ENCODE measurements at places on chromosomes 16 and 17. TPM values are rescaled to one million over a fixed set of nuclear protein-coding genes. Genes with fewer than 3 reads are reported as not detected.

DNA sequence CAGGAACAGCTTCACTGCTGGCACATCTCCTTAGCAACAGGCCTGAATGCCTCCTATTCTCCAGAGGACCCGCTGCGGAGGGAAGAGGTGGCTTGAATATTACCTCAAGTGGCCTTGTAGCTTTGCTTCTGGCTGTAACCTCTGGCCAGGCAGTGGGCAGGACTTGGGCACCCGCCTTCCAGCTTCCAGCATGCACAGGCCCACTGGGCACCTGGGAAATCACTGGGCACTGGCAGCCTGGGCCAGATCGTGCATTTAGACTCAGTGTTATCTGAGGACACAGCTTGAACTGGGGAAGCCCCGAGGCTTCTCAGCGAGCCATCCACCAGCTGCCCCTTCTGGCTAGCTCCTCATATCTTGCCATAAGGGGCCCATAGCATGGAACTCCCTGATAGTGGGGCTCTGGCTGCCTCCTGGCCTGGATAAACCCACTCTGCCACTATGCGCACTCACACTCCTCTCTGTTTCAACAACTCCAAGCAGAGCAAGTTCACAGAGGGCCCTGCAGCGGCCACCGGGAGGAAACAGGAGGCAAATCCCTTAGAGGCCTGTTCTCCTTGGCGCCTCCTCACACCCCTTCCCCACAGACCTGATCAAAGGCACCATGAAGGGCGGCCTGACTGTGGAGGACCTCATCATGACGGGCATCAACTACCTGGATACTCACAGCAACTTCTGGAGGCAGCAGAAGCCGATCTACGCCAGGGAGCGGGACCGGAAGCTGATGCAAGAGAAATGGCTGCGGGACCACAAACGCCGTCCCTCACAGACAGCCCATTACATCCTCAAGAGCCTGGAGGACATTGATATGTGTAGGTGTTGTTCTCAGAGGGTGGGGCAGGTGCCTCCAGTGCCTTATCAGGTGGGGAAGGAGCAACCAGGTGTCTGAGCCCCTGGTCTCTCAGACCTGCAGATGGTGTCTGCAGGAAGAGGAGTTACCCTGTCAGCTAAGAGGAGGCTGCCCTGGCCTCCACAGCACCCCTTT lies 7.8 kb downstream of the ODAD4 start:
- no peak overlapping the region for H3K27ac ChIP-seq
- no peak for DNase-seq
- no peak overlapping the region for H3K4me3 ChIP-seq
- H3K4me1 ChIP-seq = no peaks in the 10 kb centered on the region

- no peak overlapping the region for H3K27ac ChIP-seq
- H3K36me3 ChIP-seq = no peaks in the 10 kb centered on the region
- no peak overlapping the region for H3K4me3 ChIP-seq
These were observed 52.2 kb upstream of the STH start for GRCh38 chr17:45946841-45947256.

GRCh38 chr16:20911361-20911760 lies 10.8 kb downstream of the LYRM1 start:
- H3K4me3 ChIP-seq = no peak overlapping the region
- peaks cover 2% of the 10 kb centered on the region for H3K36me3 ChIP-seq
- no peaks in the 10 kb centered on the region for H3K27me3 ChIP-seq
- H3K27ac ChIP-seq = peak overlapping the region; percentile 86
- peaks cover under 1% of the 10 kb centered on the region for H3K4me1 ChIP-seq
- no peak for DNase-seq

DNA sequence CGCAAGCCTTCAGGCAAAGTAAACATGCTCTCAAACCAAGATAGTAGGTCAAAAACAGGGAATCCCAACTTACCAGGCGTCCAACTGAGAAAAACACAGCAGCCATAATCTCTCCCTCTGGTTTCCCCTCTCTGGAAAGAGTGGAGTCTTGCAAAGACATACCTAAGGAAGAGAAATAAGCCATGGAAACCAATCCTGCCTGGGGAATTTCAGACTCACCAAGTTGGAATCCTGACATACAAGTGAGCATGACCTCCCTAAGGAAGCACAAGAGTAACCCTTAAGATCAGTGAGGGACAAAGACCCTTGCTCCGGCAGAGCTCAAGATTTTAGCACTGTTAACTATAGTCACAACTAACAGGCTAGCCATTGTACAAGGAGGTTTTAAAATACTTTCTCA lies 4.1 kb downstream of the ZNF624 start:
- peaks cover 1% of the 10 kb centered on the region for H3K4me1 ChIP-seq
- H3K27ac ChIP-seq = no peak overlapping the region
- no peak overlapping the region for H3K4me3 ChIP-seq
- DNase-seq = no peak
- H3K27me3 ChIP-seq = no peaks in the 10 kb centered on the region

- H3K36me3 ChIP-seq = no peaks in the 10 kb centered on the region
- H3K4me1 ChIP-seq = no peaks in the 10 kb centered on the region
- no peak overlapping the region for H3K4me3 ChIP-seq
- DNase-seq = no peak
These were observed 19.2 kb downstream of the CIITA start for GRCh38 chr16:10896165-10896564.

DNA sequence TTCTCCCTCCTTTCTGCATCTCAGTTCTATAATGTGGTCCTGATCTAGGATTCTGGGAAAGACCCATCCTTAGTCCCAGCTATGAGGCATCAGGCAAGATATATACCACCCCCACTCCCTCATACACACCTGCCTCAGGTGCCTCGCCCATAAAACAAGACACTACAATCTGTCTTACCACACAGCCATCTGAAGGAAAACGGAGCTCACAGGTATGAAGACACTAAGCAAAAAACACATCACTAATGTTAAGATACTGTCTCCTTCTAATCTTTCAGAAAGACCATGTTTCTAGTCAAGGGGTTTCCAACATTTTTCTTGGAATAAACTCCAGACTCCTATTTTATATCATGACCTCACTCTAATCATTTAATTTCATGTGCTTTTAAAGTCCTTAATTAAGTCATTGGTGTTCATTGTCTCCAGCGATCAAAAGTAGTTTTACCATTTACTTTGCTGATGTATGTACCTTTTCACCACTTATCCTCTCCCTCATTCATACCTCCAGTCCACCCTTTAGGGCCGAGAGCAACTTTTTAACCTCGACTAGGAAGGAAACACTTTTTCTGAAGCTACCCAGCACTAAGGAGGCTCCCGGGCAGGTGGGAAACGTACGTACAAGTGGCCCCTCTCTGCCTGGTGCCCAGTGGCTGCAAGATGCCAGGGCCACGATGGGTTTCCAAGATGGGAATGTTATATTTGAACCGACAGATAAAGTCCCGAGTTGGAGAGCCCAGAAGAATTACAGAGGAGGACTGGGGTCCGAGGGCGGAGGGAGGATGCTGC lies 979 bp downstream of the MAP3K14 start:
- peak overlapping the region; percentile 66 for H3K4me3 ChIP-seq
- H3K36me3 ChIP-seq = no peaks in the 10 kb centered on the region
- no peaks in the 10 kb centered on the region for H3K27me3 ChIP-seq
- DNase-seq = no peak
- peaks cover 37% of the 10 kb centered on the region for H3K4me1 ChIP-seq

- H3K36me3 ChIP-seq = no peaks in the 10 kb centered on the region
- no peaks in the 10 kb centered on the region for H3K4me1 ChIP-seq
- no peaks in the 10 kb centered on the region for H3K27me3 ChIP-seq
- no peak for DNase-seq
These were observed 164.8 kb upstream of the DYNLRB2 start for GRCh38 chr16:80375973-80376372.

- H3K36me3 ChIP-seq = peaks cover 17% of the 10 kb centered on the region
- no peaks in the 10 kb centered on the region for H3K27me3 ChIP-seq
- H3K27ac ChIP-seq = peak overlapping the region; percentile 88
- peaks cover 34% of the 10 kb centered on the region for H3K4me1 ChIP-seq
- no peak overlapping the region for H3K4me3 ChIP-seq
These were observed 13.8 kb downstream of the THRA start for GRCh38 chr17:40076591-40076990.

- peaks cover 5% of the 10 kb centered on the region for H3K27me3 ChIP-seq
- H3K27ac ChIP-seq = no peak overlapping the region
- peak; percentile 84 for DNase-seq
- H3K4me1 ChIP-seq = peaks cover 4% of the 10 kb centered on the region
These were observed 2.7 kb downstream of the XYLT1 start for GRCh38 chr16:17467923-17468540.

DNA sequence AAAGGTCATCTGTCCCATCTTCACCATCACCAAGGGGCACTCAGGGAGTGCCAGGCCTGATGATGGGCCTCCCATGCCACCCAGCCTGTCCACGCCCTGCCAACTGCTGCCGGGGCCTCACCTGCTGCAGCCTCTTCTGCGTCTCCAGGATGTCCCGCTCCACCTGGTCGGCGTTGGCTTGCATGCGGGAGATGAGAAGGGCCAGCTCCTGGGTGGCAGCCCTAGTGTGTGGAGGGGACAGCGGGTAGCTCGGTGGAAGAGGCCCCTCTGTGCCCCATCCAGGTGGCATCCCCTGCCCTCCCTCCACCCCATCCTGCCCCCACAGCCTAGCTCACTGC lies 3.2 kb downstream of the EVPL start:
- no peaks in the 10 kb centered on the region for H3K27me3 ChIP-seq
- H3K4me1 ChIP-seq = no peaks in the 10 kb centered on the region
- H3K27ac ChIP-seq = no peak overlapping the region
- no peak overlapping the region for H3K4me3 ChIP-seq

DNA sequence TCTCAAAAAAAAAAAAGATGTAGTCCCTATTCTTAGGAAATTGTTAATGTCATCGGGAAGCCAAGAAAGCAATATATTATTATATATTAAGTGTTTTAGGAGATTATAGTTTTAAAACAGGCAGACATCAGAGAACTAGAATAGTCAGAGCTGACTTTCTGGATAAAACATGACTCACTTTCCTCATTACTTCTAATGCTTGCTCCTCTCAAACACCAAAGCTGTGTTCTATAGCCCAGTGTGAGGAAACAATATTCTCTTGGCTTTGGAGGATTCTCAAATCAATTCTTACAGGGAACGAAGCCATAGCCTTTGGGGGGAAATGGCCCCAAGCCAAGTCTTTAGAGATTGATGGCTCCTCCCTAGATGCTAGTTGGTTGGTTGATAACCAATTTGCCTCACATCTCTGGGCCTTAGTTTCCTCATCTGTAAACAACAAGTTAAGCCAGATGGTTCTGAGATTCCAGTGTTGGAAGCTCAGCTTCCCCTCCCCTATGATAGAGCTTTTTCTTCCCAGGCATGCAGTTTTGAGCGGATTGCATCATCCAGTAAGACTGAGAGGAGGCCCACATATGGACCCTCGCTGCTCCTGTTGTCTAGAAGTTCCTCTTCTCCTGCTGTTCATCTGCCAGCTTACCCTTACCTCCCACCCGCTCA lies 12.4 kb downstream of the NMT1 start:
- H3K27me3 ChIP-seq = no peaks in the 10 kb centered on the region
- no peak overlapping the region for H3K4me3 ChIP-seq
- no peak overlapping the region for H3K27ac ChIP-seq
- H3K36me3 ChIP-seq = peaks cover 10% of the 10 kb centered on the region
- peak; percentile 64 for DNase-seq

- peaks cover 4% of the 10 kb centered on the region for H3K27me3 ChIP-seq
- no peak for DNase-seq
- no peak overlapping the region for H3K27ac ChIP-seq
- H3K4me3 ChIP-seq = no peak overlapping the region
- no peaks in the 10 kb centered on the region for H3K36me3 ChIP-seq
- no peaks in the 10 kb centered on the region for H3K4me1 ChIP-seq
These were observed 8.2 kb upstream of the SHISA9 start for GRCh38 chr16:12893050-12893750.

- H3K4me1 ChIP-seq = no peaks in the 10 kb centered on the region
- no peaks in the 10 kb centered on the region for H3K36me3 ChIP-seq
- H3K4me3 ChIP-seq = no peak overlapping the region
- no peak overlapping the region for H3K27ac ChIP-seq
- H3K27me3 ChIP-seq = no peaks in the 10 kb centered on the region
- DNase-seq = no peak
These were observed 24.9 kb downstream of the HYDIN start for GRCh38 chr16:71205482-71206131.

GRCh38 chr16:74606521-74607309 lies at the start of gene GLG1:
GLG1 (minus strand) TSS chr16:74607114; CDS start chr16:74607094, 20 bp downstream.
- H3K36me3 ChIP-seq = no peaks in the 10 kb centered on the region
- peak within 1 kb of the TSS; percentile 95 for H3K4me3 ChIP-seq
- H3K4me1 ChIP-seq = peaks cover 4% of the 10 kb centered on the region
- H3K27ac ChIP-seq = peak within 1 kb of the TSS; percentile 96

- H3K36me3 ChIP-seq = no peaks in the 10 kb centered on the region
- peaks cover 4% of the 10 kb centered on the region for H3K4me1 ChIP-seq
- H3K27me3 ChIP-seq = no peaks in the 10 kb centered on the region
These were observed 8.1 kb upstream of the PMP22 start for GRCh38 chr17:15273141-15273793.

- H3K4me3 ChIP-seq = no peak overlapping the region
- no peaks in the 10 kb centered on the region for H3K36me3 ChIP-seq
- no peaks in the 10 kb centered on the region for H3K27me3 ChIP-seq
- peaks cover 7% of the 10 kb centered on the region for H3K4me1 ChIP-seq
These were observed 28.6 kb upstream of the DYNLL2 start for GRCh38 chr17:58054641-58055040.

- no peaks in the 10 kb centered on the region for H3K27me3 ChIP-seq
- no peak overlapping the region for H3K4me3 ChIP-seq
- DNase-seq = peak; percentile 72
- H3K27ac ChIP-seq = peak overlapping the region; percentile 60
- no peaks in the 10 kb centered on the region for H3K36me3 ChIP-seq
These were observed 22.2 kb downstream of the TEX2 start for GRCh38 chr17:64240741-64241347.

GRCh38 chr16:84729716-84730320 lies 30.0 kb downstream of the USP10 start:
- peaks cover 4% of the 10 kb centered on the region for H3K36me3 ChIP-seq
- H3K27ac ChIP-seq = peak overlapping the region; percentile 67
- DNase-seq = no peak
- no peaks in the 10 kb centered on the region for H3K27me3 ChIP-seq
- H3K4me1 ChIP-seq = peaks cover 8% of the 10 kb centered on the region

DNA sequence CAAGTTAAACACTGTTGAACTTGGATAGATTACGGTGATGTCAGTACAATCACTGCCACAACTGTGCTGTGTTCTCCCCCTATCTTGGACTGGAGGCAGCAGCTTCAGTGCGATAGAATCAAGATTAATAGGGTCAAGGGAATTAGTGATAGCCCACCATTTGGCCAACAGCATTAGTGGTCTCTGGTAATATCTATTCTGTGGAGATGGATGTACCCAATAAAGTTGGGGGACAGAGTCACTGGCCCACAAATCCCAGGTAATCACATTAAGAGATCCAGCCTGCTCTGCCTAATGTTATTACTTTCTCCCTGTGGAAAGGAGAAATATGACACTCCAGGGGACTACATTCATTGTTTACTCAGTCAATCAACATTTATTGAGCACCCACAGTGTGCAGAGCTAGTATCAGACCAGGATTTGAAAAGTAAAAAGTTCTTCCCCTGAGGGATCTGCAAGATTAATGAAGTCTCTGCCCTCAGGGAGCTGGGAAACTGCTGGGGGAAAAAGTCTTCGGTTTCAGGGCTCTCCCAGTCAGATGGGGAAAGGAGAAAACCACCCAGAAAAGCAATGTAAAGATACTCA lies 23.6 kb upstream of the ATP5MC1 start:
- no peak overlapping the region for H3K4me3 ChIP-seq
- no peak overlapping the region for H3K27ac ChIP-seq
- no peak for DNase-seq
- H3K4me1 ChIP-seq = peaks cover 13% of the 10 kb centered on the region
- H3K36me3 ChIP-seq = peaks cover 14% of the 10 kb centered on the region

Gene KRTAP9-8
- not detected for total RNA-seq

Gene LRRC59
- total RNA-seq = 43.8 TPM

Gene C16orf86
- total RNA-seq = 6.4 TPM

Gene CREBBP
- 155 TPM for total RNA-seq

Gene TNS4
- total RNA-seq = 0.17 TPM

Gene TCAP
- total RNA-seq = 1.3 TPM

Gene SLC16A6
- 2.3 TPM for total RNA-seq

Gene OTOA
- total RNA-seq = 0.18 TPM

Gene INCA1
- 2.0 TPM for total RNA-seq

Gene CMTM2
- total RNA-seq = 2.2 TPM

Data from lung (tissue), 17 donors.